H7 (cell line): ENCODE measurements at places on chromosomes 6 and 20.

- no peak for DNase-seq
Observed at GRCh38 chr20:42159808-42160207, 541.6 kb upstream of the CHD6 start.

DNA sequence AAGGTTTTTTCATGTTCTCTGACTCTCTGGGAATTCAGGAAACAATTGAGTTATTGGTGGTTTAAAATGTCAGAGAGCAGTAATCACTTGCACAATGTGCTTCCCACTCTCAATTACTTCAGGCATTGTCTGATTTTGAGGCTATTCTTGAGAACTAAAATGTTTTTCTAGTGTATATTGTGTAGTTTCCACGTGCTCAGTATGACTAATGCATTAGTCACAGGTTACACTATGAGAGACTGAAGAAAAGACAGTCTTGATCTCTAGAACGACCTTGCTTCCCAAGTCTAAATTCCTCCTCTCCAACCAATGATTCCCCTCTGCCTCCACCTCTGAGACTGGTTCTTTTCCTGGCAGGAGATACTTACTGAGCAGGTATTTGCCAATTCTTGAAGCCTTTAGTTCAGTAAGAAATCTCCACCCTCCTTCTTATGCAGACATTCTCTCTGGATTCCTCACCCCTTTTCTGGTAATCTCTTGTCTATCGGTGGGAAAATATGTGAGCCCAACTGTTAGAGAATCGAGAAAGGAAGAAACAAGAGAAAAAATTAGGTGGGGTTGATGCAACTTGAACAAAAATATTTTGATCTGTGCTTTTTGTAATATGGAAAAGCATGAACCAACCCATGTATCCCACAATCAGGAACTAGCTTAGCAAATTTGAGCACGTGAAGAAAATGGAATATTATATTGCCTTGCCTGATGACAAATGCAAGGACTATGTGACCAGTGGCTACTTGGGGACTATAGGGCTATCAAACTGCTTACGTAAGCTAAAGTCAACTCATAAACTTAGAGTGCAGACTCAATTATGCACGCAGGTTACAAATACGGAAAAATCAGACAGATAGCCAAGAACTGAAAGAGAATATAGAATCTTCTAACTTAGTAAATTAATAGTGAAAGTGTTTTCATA lies 61.1 kb upstream of the SLC22A16 start:
- DNase-seq, result no peak

- DNase-seq, result no peak
Observed at GRCh38 chr6:35160642-35161041, 19.5 kb upstream of the TCP11 start.

- DNase-seq, result no peak
Observed at GRCh38 chr6:30409184-30409583, 64.2 kb downstream of the RPP21 start.

GRCh38 chr20:10487142-10488136 lies 52.3 kb downstream of the SLX4IP start:
- DNase-seq, result no peak

DNA sequence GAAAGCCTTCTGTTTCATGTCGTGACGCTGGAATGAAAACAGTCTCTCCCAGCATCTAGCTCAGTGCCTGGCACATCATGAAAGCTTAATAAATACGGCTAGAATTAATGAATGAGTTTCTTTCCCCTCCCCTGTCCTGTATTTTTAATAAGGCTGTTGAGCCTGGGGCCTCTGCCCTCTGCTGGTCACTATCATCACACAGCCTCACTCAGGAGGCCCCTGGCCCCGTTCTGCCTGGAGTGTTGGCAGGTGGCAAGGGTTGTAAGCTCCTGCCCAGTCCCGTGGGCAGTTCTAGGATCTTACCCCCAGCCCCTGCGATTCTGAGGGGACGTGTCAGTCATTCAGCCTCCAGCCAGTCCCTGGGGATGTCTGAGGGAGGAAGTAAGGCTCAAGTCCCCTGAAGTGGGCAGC lies 41.4 kb downstream of the PHACTR3 start:
- DNase-seq, result no peak

- DNase-seq, result no peak
Observed at GRCh38 chr6:16752206-16752866, 8.9 kb downstream of the ATXN1 start.
